ENCODE measurements at places on chromosomes 1 and 21.

DNA sequence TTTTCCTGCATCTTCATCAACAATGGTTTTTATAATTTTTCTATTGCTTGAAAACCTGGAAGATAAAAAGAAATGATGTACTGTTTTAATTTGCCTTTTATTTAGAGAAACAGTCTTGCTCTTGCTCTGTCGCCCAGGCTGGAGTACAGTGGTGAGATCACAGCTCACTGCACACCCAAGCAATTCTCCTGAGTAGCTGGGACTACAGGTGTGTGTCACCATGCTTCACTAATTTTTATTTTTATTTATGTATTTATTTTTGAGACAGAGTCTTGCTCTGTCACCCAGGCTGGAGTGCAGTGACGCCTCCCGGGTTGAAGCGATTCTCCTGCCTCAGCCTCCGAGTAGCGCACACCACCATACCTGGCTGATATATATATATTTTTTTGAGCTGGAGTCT is 43.0 kb upstream of the RPL11 start:
- peaks cover 15% of the 10 kb centered on the region for H3K27me3 ChIP-seq
- no peaks in the 10 kb centered on the region for H3K4me1 ChIP-seq
- DNase-seq: no peak
- no peaks in the 10 kb centered on the region for H3K36me3 ChIP-seq
- no peak overlapping the region for H3K27ac ChIP-seq

GRCh38 chr1:15884477-15884876 is 37.0 kb downstream of the SPEN start:
- DNase-seq: peak; percentile 38
- no peaks in the 10 kb centered on the region for H3K36me3 ChIP-seq
- peaks cover 27% of the 10 kb centered on the region for H3K4me1 ChIP-seq
- H3K27ac ChIP-seq: no peak overlapping the region
- H3K27me3 ChIP-seq: no peaks in the 10 kb centered on the region

GRCh38 chr1:57882072-57882471 is 458.2 kb upstream of the DAB1 start:
- H3K4me1 ChIP-seq: no peaks in the 10 kb centered on the region
- no peaks in the 10 kb centered on the region for H3K27me3 ChIP-seq
- no peak for DNase-seq
- no peak overlapping the region for H3K27ac ChIP-seq
- no peaks in the 10 kb centered on the region for H3K36me3 ChIP-seq

DNA sequence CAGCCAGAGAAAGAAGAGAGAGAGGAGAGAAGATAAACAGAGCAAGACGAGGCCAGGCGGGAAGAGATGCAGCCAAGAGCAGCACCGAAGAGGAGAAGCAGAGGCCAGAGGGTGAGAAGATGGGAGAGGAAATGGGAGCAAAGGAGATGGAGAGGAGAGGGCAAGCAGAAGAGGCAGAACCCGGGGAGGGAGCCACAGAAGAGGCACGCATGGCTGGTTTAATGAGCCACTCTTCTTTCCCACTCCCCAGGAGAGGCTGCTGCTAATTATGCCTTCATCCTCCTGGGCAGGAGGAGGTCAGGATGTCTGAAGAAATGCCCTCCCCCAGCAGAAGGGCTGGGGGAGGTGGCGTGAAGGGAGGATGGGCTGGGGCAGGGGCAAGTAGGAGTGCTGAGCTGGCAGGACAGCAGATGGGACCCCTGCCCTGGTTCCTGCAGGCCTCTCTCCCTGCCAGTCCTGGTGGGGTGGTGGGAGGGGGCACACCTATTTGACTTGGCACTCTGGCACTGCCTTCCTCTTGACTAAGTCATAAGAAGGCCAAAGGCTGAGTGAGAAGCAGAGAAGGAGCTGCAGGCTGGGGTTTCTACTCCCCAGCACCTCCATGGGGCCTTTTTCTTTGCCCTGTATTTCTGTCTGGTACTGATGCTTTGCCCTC is 32.3 kb downstream of the KIRREL1 start:
- H3K27me3 ChIP-seq: no peaks in the 10 kb centered on the region
- no peak overlapping the region for H3K4me3 ChIP-seq
- H3K4me1 ChIP-seq: peaks cover 16% of the 10 kb centered on the region
- no peak for DNase-seq

- no peaks in the 10 kb centered on the region for H3K36me3 ChIP-seq
- no peak overlapping the region for H3K4me3 ChIP-seq
- peaks cover 29% of the 10 kb centered on the region for H3K4me1 ChIP-seq
- DNase-seq: no peak
These were observed 156.0 kb downstream of the TGFB2 start for GRCh38 chr1:218501161-218501560.

DNA sequence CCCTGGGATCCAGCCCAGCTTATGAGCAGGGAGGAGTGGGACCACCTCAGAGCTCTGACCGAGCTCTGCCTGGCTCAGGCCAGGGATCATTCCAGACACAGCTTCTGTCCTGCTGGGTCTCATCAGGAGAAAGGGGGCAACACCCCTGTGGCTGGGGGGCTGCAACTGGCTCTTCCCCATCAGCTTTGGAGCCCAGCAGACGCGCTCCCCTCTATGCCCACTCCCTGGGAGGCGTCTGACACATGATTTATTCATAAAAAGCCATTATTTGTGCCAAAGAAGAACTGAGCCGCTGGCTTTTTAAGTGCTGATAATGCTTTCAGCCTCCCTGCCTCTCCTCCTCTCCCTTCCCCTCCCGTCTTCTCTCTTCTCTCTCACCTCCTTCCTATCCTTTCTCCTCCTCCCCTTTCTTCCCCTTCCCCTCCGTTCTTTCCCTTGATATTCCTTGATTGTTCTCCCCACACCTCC is 25.0 kb downstream of the FOXO6 start:
- no peaks in the 10 kb centered on the region for H3K4me1 ChIP-seq
- H3K36me3 ChIP-seq: no peaks in the 10 kb centered on the region
- H3K27me3 ChIP-seq: peaks cover 21% of the 10 kb centered on the region
- H3K4me3 ChIP-seq: no peak overlapping the region
- DNase-seq: no peak

DNA sequence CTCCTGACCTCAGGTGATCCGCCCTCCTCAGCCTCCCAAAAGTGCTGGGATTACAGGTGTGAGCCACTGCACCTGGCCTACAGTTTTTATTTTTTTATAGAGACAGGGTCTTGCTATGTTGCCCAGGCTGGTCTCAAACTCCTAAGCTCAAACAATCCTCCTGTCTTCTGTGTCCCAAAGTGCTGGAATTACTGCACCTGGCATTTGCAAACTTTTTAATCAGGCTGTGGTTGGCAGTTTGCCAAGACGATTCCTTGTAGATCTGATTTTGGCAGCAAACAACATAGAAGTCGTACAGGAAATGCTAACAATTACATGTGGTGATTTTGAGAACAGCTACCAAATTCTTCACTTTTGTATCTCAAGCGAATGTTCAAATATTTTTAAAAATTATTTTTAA is 10.1 kb downstream of the RBP7 start:
- H3K27ac ChIP-seq: no peak overlapping the region
- H3K36me3 ChIP-seq: no peaks in the 10 kb centered on the region
- H3K4me3 ChIP-seq: no peak overlapping the region
- H3K4me1 ChIP-seq: no peaks in the 10 kb centered on the region

GRCh38 chr1:226708967-226709396 is 30.1 kb downstream of the ITPKB start:
- H3K4me1 ChIP-seq: peaks cover 20% of the 10 kb centered on the region
- H3K36me3 ChIP-seq: no peaks in the 10 kb centered on the region
- no peak overlapping the region for H3K4me3 ChIP-seq
- no peak for DNase-seq
- no peak overlapping the region for H3K27ac ChIP-seq

GRCh38 chr1:153962088-153963029 is 978 bp downstream of the SLC39A1 start:
- H3K4me3 ChIP-seq: peak overlapping the region; percentile 27
- peaks cover 8% of the 10 kb centered on the region for H3K36me3 ChIP-seq
- H3K4me1 ChIP-seq: peaks cover 44% of the 10 kb centered on the region

DNA sequence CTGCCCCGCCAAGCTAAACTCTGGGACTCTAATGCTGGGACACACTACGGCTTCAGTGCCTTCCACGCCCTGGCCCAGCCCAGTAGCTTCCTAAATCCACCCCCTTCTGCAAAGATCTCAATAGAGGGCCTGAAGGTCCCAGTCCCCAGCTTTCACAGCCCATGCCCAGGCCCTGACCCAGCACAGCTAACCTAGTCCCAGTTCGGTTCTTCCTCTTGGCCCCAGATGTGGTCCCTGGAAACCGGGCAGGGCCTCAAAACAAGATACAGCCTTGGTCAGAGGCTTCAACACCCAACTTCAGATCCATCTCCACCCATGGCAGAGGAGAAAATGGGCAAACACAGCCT is 646 bp upstream of the PDZK1IP1 start:
- H3K27me3 ChIP-seq: no peaks in the 10 kb centered on the region
- DNase-seq: no peak
- no peak overlapping the region for H3K27ac ChIP-seq
- H3K4me1 ChIP-seq: peaks cover 5% of the 10 kb centered on the region

DNA sequence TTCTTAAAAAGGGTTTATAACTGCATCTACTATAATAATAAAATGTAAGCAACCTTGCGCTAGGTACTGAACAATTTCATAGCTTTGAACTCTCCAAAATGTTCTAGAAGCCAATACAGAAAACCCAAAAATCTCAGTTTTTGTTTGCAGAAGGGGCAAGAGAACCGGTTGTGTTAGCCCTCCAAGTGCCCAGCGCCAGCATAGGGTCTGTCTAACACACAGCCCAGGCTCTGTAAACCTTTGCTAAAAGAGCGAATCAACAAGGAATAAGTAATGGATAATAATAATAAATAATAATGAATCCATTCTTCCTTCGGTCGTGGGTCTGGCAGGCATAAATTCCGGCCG is 333 bp upstream of the CHAF1B start:
- no peak for DNase-seq
- H3K36me3 ChIP-seq: no peaks in the 10 kb centered on the region
- no peak overlapping the region for H3K4me3 ChIP-seq
- no peak overlapping the region for H3K27ac ChIP-seq

- H3K27ac ChIP-seq: peak overlapping the region; percentile 39
- peaks cover 28% of the 10 kb centered on the region for H3K4me1 ChIP-seq
- H3K27me3 ChIP-seq: no peaks in the 10 kb centered on the region
- H3K36me3 ChIP-seq: no peaks in the 10 kb centered on the region
These were observed 142.6 kb downstream of the PSMG1 start for GRCh38 chr21:39040494-39041110.

GRCh38 chr1:54564312-54565112 is 16.5 kb downstream of the ACOT11 start:
- no peaks in the 10 kb centered on the region for H3K27me3 ChIP-seq
- no peak overlapping the region for H3K4me3 ChIP-seq
- no peaks in the 10 kb centered on the region for H3K36me3 ChIP-seq
- no peak overlapping the region for H3K27ac ChIP-seq
- peaks cover 3% of the 10 kb centered on the region for H3K4me1 ChIP-seq

DNA sequence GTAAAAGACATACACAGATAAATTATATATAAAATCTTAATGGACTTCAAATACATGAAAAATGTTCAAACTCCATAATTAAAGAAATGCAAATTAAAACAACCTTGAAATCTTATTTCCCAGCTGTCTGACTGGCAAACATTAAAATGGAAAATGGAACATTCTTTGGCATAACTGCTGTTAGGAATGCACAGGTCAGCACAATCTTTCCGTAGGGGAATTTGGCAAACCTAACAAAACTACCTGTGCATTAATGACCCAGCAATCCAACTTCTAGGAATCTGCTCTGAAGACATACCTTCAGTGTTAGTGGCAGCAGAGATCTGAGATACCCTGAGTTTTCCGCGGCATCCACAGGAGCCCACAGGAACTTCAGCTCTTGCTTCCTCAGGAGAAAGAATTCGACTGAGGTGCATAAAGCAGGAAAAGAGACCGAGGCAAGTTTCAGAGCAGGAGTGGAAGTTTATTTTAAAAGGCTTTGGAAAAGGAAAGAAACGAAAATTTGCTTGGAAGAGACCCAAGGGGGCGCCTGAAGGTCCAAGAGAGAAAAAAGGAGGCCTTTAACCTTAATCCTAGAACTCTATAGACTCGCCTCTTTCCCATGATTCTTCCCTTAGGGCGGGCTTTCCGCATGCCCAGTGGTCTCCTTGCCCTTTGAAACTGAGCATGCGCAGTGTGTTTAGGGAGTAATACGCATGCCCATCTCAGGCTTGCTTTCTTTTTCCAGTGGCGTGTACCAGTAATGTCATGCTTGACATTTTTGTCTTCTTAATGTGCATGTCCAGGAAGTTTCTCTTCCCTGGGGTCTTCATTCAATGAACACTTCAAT is 24.8 kb downstream of the LYPD8 start:
- DNase-seq: no peak
- no peak overlapping the region for H3K27ac ChIP-seq
- H3K36me3 ChIP-seq: no peaks in the 10 kb centered on the region
- no peaks in the 10 kb centered on the region for H3K4me1 ChIP-seq
- H3K27me3 ChIP-seq: no peaks in the 10 kb centered on the region
- no peak overlapping the region for H3K4me3 ChIP-seq

GRCh38 chr1:25613091-25613490 is 3.5 kb upstream of the MAN1C1 start:
- H3K4me3 ChIP-seq: no peak overlapping the region
- DNase-seq: no peak
- peaks cover 42% of the 10 kb centered on the region for H3K27me3 ChIP-seq
- H3K27ac ChIP-seq: no peak overlapping the region

- H3K4me3 ChIP-seq: no peak overlapping the region
- H3K27me3 ChIP-seq: no peaks in the 10 kb centered on the region
- no peak for DNase-seq
These were observed 65.4 kb upstream of the LYST start for GRCh38 chr1:235932090-235932510.

- DNase-seq: peak; percentile 79
- no peaks in the 10 kb centered on the region for H3K27me3 ChIP-seq
- no peaks in the 10 kb centered on the region for H3K36me3 ChIP-seq
- H3K4me1 ChIP-seq: no peaks in the 10 kb centered on the region
- H3K4me3 ChIP-seq: no peak overlapping the region
These were observed 56.5 kb upstream of the SELENON start for GRCh38 chr1:25743164-25744139.

- no peak overlapping the region for H3K27ac ChIP-seq
- H3K36me3 ChIP-seq: no peaks in the 10 kb centered on the region
These were observed 103.6 kb downstream of the GALNT2 start for GRCh38 chr1:230170622-230171021.

- H3K4me1 ChIP-seq: no peaks in the 10 kb centered on the region
- no peak overlapping the region for H3K4me3 ChIP-seq
- no peak overlapping the region for H3K27ac ChIP-seq
- no peaks in the 10 kb centered on the region for H3K27me3 ChIP-seq
- peak; percentile 24 for DNase-seq
- peaks cover 7% of the 10 kb centered on the region for H3K36me3 ChIP-seq
These were observed 17.2 kb downstream of the CC2D1B start for GRCh38 chr1:52348704-52349300.

- no peak for DNase-seq
- no peaks in the 10 kb centered on the region for H3K27me3 ChIP-seq
- no peaks in the 10 kb centered on the region for H3K4me1 ChIP-seq
- no peak overlapping the region for H3K4me3 ChIP-seq
- H3K27ac ChIP-seq: no peak overlapping the region
- H3K36me3 ChIP-seq: no peaks in the 10 kb centered on the region
These were observed 173.6 kb downstream of the TGFBR3 start for GRCh38 chr1:91712393-91712792.
